Endodermal cell (in vitro differentiated cells): ENCODE measurements at places on chromosomes 7 and 10. TPM values are rescaled to one million over a fixed set of nuclear protein-coding genes. Genes with fewer than 3 reads are reported as not detected.
A peak's percentile ranks its signal among the peaks of the same experiment; 100 is the strongest.

- DNase-seq = no peak
- H3K4me1 ChIP-seq = no peaks in the 10 kb centered on the region
- H3K27me3 ChIP-seq = no peaks in the 10 kb centered on the region
- peaks cover 51% of the 10 kb centered on the region for H3K36me3 ChIP-seq
- no peak overlapping the region for H3K4me3 ChIP-seq
These were observed 208.8 kb downstream of the SEMA3A start for GRCh38 chr7:83985821-83986220.

GRCh38 chr7:38916396-38916795 is 7.4 kb upstream of the VPS41 start:
- no peaks in the 10 kb centered on the region for H3K4me1 ChIP-seq
- H3K27me3 ChIP-seq = no peaks in the 10 kb centered on the region
- no peak for DNase-seq
- no peaks in the 10 kb centered on the region for H3K36me3 ChIP-seq

GRCh38 chr10:1467334-1468076 is 269.8 kb downstream of the ADARB2 start:
- no peaks in the 10 kb centered on the region for H3K36me3 ChIP-seq
- H3K4me1 ChIP-seq = no peaks in the 10 kb centered on the region
- H3K4me3 ChIP-seq = no peak overlapping the region
- H3K27me3 ChIP-seq = no peaks in the 10 kb centered on the region
- DNase-seq = no peak
- H3K27ac ChIP-seq = no peak overlapping the region

GRCh38 chr10:1406967-1407945 is 330.1 kb downstream of the ADARB2 start:
- no peak overlapping the region for H3K27ac ChIP-seq
- peak; percentile 53 for DNase-seq
- no peak overlapping the region for H3K4me3 ChIP-seq

DNA sequence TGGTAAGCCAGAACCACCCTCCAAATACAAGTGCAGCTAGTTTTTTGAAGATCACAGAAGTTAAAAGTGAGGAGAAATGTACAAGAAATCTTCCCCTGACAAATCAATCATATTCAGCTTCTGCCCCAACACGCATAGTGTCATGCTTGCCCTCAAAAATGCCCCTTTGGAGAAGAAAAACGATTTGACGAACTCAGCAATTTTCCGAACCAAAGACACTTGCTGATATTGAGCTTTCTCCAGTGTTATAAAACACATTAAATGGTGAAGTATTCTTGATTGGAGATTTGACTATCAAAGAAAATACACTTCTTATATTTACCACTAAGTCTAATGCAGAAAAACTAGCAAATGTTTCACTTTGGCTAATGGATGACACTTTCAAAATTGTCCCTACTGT is 195.5 kb downstream of the ETV1 start:
- H3K4me1 ChIP-seq = peaks cover 5% of the 10 kb centered on the region
- DNase-seq = no peak
- H3K4me3 ChIP-seq = no peak overlapping the region
- no peaks in the 10 kb centered on the region for H3K27me3 ChIP-seq
- H3K36me3 ChIP-seq = no peaks in the 10 kb centered on the region

- H3K27ac ChIP-seq = no peak overlapping the region
- peaks cover 52% of the 10 kb centered on the region for H3K36me3 ChIP-seq
- H3K4me3 ChIP-seq = no peak overlapping the region
- no peaks in the 10 kb centered on the region for H3K4me1 ChIP-seq
- no peak for DNase-seq
- no peaks in the 10 kb centered on the region for H3K27me3 ChIP-seq
These were observed 123.6 kb downstream of the RNF216 start for GRCh38 chr7:5657901-5658300.

GRCh38 chr7:155166108-155166507 is 96.0 kb downstream of the HTR5A start:
- no peaks in the 10 kb centered on the region for H3K36me3 ChIP-seq
- no peaks in the 10 kb centered on the region for H3K4me1 ChIP-seq
- H3K27me3 ChIP-seq = no peaks in the 10 kb centered on the region
- H3K4me3 ChIP-seq = no peak overlapping the region

DNA sequence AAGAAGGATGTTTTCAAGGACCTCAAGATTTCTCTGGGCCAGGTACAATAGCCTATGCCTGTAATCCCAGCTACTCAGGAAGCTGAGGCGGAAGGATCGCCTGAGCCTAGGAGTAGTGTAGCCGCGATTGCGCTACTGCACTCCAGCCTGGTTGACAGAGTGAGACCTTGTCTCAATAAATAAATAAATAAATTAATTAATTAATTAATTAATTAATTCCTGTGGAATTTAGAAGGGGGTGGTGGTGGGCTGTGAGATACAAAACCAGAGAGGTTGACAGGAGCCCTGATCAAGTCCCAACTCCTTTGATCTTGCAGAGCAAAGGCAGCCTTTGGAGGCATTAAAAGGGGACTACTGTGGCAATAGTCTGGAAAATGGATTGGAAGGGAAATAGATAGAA is 39.3 kb upstream of the NRF1 start:
- DNase-seq = no peak
- no peak overlapping the region for H3K4me3 ChIP-seq
- no peaks in the 10 kb centered on the region for H3K36me3 ChIP-seq

DNA sequence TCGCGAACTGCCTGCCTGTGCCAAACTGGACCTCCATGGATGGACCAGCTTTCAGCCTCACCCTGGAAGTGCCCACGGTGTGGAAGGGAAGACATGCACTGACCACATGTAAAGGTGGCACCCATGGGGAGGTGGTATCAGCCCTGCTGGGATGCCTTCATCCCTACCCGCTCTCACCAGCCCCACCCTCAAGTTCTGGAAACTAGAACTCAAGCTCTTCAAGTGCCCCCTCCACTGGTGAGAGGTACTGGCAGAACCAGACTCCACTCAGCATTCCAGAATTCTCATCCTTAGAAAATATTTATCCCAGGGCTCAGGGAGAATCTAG is 5.9 kb downstream of the ZNF488 start:
- peaks cover 39% of the 10 kb centered on the region for H3K27me3 ChIP-seq
- H3K4me3 ChIP-seq = no peak overlapping the region
- H3K36me3 ChIP-seq = no peaks in the 10 kb centered on the region
- H3K4me1 ChIP-seq = no peaks in the 10 kb centered on the region

The PKD2L1 gene
- not detected in 2 replicates for total RNA-seq

The ACBD7 gene
- 8.5 and 8.7 TPM in 2 replicates for total RNA-seq

The PDCD4 gene
- total RNA-seq = 27.9 to 96.0 TPM (median 46.5 TPM) in 3 replicates

The AOC1 gene
- total RNA-seq = not detected in 3 replicates

The ELOVL3 gene
- total RNA-seq = 0.26 TPM in 1 of 3 replicates, not detected in the others

The SPDYE11 gene
- total RNA-seq = not detected in 3 replicates

The NACAD gene
- 5.8 to 11.7 TPM (median 5.8 TPM) in 3 replicates for total RNA-seq
